ELR (cell line): ENCODE measurements at places on chromosomes 3 and 15.

GRCh38 chr3:18188491-18188890 is 236.6 kb downstream of the SATB1 start:
- DNase-seq = no peak

DNA sequence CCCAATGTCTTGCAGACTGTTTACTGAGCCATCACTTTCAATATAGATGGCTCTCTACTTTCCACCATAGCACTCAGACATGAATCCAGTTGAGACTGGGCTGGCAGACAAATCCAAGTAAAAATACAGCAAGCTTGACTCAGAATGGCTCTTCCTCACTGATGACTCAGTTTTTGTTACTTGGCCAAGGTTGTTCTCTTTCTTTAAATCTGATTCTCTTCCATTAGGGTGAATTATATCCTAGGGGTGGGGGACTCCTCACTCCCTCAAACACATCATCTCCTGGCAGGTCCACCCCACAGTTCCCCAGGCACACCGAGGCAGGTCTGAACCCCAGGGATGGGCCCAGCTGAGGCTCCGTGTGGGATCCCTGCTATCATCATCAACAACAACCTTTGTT is 157.9 kb downstream of the MEX3B start:
- peak; percentile 50 for DNase-seq

DNA sequence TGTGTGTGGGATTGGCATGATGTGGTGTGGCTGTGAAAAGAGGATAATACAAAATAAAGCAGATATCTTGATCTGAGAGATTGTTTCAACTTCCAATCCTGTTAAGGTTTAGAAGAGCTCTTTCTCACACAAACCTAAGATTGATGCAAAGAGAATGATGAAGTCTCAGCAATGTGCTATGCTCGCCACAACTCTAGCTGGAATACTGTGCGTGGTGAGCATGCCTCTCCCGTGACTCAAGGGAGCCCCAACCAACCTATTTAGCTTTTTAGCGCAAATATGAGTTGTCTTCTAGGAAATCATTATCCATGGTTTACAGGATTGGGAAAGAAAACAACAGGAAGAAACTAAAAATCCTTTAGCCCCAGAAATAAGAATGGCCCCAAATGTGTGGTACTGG is 28.5 kb downstream of the BTLA start:
- DNase-seq = peak; percentile 72

DNA sequence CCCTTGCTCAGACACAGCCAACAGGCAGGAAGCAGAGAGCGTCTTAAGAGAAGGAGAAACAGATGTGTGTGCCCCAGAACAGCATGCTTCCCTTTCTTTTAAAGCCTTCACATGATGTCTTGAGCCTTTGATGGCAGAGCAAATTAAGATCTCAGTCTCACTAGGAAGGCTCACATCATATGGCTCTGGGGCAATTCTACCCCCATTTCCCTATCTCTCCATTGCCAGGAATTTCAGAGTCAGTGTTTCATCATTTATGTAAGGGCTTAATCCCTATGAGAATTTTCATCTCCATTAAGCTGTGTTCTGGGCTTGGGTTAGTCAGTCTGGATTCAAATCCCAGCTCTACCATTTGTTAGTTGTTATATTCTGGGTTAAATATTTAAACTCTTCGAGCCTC is 41.4 kb upstream of the GLCE start:
- DNase-seq = no peak

DNA sequence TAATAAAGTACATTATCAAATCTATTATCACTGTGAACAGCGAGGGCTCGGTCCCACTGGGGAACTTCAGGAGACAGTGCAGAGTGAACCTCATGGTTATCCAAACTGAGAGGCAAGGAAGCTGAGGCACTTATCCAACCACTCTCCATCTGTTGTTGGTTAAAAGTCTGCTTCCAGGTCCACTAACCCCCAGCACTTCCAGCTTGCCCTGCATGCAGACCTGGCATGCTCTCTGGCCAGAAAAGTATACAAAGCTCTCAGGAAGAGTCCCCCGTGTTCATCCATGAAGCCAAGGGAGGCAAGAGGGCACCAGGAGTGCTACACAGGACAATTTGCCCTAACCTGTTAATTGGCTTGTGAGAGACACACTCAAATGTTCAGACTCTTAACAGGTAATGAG is 36.0 kb downstream of the FBN1 start:
- DNase-seq = no peak

DNA sequence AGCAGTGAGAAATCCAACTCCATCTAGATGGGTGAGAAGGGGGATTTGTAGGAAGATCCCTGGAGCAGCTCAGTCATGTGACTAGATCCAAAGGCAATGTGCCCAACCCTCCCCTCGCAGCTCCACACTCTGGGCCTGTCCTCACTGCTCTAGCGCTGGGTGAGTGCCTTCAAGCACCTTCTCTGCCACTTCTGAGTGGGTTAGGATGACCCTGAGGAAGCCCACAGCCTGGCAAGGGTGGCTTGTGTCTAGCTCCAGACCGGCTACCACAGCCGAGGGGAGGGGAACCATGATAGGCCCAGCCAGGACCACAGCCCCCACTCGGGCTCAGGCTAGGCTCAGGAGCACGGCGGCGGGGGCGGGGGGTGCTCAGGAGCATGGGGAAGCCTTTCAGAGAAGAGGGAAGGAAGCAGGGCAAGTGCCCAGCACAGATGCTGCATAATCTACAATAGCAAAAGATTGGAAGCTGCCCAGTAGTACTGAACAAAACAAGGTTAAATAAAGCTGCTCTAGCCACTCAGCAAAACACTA is 1.7 kb downstream of the SPATA12 start:
- DNase-seq = no peak

DNA sequence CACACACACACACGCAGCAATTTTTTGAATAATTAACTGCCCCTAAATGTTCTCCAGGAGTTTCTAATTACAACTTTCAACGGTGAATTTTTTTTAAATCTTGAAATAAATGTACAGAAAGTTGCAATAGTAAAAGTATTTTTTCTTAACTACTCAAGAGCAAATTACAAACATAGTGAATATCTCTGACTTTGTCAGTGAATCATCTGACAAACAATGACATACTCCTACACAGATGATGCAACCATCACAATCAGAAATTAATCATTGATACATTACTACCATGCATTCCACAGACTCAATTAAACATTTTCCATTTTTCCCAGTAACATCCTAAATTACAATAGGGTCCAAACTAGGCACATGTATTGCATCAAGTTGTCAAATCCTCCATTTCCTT is 597.3 kb downstream of the NAALADL2 start:
- DNase-seq = peak; percentile 33

DNA sequence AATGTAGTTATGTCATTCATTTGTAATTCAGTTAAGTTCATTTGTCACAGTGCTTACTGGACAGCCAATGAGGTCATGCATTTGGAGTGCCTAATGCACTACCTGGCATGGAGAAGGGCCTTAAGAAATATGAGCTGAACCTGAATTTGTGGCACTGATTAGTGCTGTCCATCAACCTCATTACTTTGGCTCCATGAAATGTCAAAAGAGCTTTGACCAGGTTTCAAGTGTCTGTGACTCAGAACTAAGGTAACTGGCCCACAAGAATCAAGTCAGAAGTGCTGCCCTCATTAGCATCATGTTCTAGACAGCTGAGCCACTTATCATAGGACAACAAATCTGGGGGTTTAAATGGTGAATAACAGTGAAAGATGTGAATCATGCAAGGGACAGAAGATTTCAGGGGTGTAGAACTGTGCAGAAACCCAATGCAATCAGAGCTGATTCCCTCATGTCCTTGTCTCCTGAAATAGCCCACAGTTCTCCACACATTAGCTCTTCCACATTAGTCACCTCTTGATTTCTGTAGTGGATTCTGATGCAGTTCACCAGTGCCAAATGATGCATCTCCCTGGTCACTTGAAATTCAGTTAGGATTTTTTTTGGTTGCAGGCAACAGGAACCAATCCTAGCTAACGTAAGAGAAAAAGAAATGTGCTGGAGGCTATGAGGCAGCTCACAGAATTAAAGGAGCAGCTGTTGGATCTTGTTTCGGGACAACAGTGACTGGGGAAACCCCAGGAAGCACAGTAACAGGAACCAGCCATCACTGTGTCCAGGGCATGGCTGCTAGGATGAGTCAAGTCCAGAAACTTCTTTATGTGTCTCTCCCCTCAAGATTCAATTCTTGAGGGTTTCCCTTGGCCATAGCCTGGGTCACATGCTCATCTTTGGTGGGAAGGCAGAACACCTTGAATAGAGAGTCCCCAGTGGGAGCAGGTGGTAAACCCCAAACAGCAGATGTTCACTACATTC is 38.7 kb downstream of the CHST2 start:
- peak; percentile 61 for DNase-seq

GRCh38 chr3:2495746-2496145 is 397.1 kb downstream of the CNTN4 start:
- no peak for DNase-seq

- DNase-seq = no peak
These were observed 286.6 kb downstream of the IL5RA start for GRCh38 chr3:2823437-2824211.

DNA sequence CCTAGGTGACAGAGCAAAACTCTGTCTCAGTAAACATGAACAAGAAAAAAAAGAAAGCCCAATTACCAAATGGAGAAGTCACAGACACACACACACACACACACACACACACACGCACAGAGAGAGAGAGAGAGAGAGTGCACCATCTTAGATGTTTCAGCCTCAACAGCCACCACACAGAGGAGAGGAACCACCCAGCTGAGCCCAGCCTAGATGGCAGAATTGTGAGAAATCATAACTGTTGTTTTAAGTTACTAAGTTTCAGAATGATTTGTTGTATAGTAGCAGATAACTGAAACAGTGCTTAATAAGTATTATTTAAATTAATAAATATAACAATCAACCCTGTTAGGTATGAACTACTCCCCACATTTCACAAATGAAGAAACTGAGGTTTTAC is 321.2 kb downstream of the ZNF621 start:
- no peak for DNase-seq

GRCh38 chr3:99537416-99537815 is 101.0 kb upstream of the COL8A1 start:
- DNase-seq = no peak

DNA sequence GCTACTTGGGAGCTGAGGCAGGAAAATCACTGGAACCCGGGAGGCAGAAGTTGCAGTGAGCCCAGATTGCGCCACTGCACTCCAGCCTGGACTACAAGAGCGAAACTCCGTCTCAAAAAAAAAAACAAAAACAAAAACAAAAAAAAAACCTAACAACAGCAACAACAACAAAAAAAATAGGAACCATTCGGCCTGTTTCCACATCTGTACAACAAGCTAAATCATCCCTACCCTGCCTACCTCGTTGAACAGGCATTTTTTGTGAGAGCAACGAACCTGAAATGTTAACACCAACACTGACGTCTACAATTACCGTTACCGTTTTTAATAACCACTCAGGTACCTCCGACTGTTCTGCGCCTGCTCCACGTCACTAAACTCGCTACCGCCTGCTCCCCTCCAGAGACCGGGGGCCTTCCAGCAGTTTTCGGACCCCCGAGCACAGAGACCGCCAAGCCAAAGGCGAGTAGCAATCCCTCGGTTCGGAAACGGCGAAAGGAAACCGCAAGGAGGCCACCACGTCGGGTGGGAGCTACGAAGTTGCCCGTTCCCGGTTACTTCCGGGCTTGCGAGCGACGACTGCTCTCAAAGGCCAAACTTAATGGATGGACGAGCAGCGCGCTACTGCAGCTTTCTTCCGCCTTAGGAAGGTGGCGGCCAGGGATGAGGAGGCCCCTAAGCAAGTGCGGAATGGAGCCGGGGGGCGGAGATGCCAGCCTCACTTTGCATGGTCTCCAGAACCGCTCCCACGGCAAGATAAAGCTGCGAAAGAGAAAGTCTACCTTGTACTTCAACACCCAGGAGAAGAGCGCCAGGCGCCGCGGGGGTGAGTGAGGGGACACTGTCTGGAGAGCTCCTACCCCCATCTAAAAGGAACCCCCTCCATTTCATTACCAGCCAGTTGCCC is at the start of the genes PIGB and PIGBOS1:
TSS of gene PIGB (plus strand) at position 635 of the 907 bp plus-strand sequence. CDS start at position 664, 29 bp downstream.
TSS of gene PIGBOS1 (minus strand) at position 536 of the 907 bp plus-strand sequence. CDS start 1,331 bp downstream, outside the sequence.
- peak; percentile 91 for DNase-seq

GRCh38 chr3:27943106-27943505 is 221.0 kb upstream of the EOMES start:
- DNase-seq = peak; percentile 23

DNA sequence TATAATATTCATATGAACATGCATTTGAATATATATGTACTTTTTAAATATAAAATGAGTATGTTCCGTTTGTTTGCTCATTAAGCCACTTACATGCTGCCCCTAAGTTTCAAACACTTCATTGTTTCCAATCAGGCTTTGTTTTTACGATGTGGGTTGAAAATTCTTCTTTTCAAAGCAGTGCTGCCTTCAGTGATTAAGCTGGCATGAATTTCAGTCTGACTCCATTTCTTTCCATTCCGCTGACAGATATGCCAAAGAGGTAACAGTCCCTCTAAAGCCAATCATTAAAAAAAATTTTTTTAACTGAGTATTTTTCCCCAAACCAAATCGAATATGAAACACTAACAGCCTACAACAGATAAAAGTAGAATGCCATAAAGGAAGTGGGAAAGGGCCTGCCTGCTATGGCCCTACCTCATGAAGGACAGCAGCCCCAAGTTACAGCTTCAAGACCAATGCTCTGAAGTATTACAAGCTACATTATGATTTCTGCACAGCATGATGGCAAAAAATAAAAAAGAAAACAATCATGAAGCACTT is 40.0 kb downstream of the DCUN1D1 start:
- DNase-seq = no peak

GRCh38 chr3:112345681-112346080 is 12.7 kb downstream of the CD200 start:
- DNase-seq = no peak

DNA sequence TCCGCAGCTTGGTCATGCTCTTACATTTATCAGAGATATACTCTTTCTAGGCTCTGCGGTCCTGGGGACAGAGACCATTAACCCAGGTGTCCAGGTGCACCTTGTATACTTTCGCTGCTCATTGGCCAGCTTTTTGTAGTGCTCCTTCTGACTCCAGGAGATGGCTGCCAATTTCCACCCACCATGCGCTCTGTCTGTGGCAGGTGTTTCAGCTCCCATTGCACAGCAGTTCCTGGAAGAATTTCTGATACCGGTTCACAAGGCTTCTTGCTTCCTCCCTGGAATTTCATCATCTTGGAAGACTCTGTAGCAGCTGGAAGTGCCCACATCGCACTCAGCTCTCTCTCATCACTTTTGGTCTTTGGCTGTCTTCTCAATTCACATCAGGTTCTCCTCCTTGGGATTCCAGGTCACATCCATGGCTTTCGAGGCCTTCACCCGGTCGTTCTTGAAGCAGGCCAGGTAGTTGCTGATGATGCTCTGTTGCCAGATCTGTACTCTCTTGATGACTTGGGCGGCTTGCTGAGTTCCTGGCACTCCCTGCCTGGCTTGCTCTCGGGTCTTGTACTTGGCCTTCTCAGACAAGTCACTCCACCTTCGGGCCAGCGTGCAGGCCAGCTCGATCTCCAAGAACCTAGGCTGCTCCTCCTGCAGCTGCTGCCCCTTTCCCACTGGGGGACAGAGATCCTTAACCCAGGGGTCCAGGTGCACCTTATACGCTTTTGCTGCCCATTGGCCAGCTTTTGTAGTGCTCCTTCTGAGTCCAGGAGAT is 41.1 kb upstream of the ARL8B start:
- DNase-seq = no peak

- no peak for DNase-seq
These were observed 123.4 kb downstream of the SEC22A start for GRCh38 chr3:123324880-123325765.
